Endothelial cell of umbilical vein (primary cell): ENCODE measurements at places on chromosomes 6 and 20.
A peak's percentile ranks its signal among the peaks of the same experiment; 100 is the strongest.

GRCh38 chr6:36752886-36753506 lies 55.4 kb downstream of the RAB44 start:
- peaks cover 52% of the 10 kb centered on the region for H3K4me1 ChIP-seq
- peak overlapping the region; percentile 25 for H3K27ac ChIP-seq
- DNase-seq, result no peak
- H3K27me3 ChIP-seq, result no peaks in the 10 kb centered on the region

DNA sequence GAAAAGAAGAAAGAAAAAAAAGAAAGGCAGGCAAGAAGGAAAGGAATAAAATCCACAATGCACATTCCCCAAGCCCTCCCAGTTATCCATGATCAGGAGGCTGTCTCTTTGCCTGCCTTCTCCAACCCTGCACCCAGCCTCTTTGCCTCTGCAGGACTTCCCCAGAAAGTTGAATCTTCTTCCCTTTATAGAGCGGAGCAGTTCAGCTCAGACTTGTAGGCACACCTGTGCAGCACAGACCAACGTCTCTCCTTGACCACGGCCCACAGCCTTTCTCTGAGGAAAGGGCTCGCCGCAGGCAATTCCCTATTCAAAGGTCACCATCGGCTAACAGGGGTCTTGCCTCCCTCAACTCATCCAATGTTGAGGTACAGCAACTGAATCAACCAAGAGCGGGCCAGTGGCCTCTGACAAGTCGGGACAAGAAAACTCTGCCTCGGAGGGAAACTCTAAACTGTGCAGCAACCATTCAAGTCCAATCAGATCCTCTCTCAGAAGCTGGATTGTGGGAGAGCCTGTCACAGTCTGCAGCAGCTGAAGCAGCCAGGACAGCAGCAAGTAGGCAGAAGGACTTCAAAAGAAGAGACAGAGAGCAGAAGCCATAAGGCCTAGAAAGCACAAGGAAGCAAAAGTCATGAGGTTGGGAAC lies 529.2 kb upstream of the JARID2 start:
- no peak overlapping the region for H3K4me3 ChIP-seq
- no peaks in the 10 kb centered on the region for H3K27me3 ChIP-seq
- no peak for DNase-seq
- H3K4me1 ChIP-seq, result no peaks in the 10 kb centered on the region
- no peak overlapping the region for H3K27ac ChIP-seq

GRCh38 chr6:32637219-32637880 lies at the start of gene HLA-DQA1:
Gene HLA-DQA1, plus strand, starts transcription at chr6:32637406. Its CDS starts 53 bp downstream, at chr6:32637459.
- DNase-seq, result no peak
- no peak within 1 kb of the TSS for H3K4me3 ChIP-seq
- no peaks in the 10 kb centered on the region for H3K36me3 ChIP-seq
- peaks cover 4% of the 10 kb centered on the region for H3K27me3 ChIP-seq
- H3K27ac ChIP-seq, result no peak within 1 kb of the TSS

GRCh38 chr6:46296586-46296985 lies 125.8 kb upstream of the ENPP5 start:
- DNase-seq, result no peak
- H3K4me1 ChIP-seq, result peaks cover 3% of the 10 kb centered on the region
- H3K27ac ChIP-seq, result no peak overlapping the region

DNA sequence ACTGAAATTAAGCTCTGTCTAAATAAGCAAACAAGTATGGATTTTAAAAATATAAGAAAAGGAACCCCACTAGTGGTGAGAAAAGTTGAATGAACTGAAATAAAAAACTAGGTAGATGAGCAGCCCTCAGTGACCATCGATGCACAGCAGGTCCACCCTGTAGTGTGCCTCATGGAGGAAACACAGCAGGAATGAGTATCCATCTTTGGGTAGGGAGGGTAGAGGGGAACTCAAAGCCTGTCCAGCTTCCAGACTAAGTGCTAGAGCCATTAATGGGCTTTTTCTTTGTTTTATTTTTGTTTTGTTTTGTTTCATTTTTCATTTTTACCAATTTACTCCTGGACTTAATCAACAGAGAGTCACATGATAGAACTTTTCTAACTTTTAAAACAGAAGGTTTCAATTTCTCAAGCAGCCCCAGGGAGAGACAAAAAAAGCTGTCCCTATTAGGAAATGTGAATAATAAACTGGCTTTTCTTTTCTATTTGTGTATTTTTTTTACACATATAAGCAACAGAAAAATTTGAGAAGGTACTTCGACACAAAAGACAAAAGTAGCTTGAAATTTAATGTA lies 700.6 kb downstream of the HACE1 start:
- no peaks in the 10 kb centered on the region for H3K36me3 ChIP-seq
- no peak overlapping the region for H3K4me3 ChIP-seq

DNA sequence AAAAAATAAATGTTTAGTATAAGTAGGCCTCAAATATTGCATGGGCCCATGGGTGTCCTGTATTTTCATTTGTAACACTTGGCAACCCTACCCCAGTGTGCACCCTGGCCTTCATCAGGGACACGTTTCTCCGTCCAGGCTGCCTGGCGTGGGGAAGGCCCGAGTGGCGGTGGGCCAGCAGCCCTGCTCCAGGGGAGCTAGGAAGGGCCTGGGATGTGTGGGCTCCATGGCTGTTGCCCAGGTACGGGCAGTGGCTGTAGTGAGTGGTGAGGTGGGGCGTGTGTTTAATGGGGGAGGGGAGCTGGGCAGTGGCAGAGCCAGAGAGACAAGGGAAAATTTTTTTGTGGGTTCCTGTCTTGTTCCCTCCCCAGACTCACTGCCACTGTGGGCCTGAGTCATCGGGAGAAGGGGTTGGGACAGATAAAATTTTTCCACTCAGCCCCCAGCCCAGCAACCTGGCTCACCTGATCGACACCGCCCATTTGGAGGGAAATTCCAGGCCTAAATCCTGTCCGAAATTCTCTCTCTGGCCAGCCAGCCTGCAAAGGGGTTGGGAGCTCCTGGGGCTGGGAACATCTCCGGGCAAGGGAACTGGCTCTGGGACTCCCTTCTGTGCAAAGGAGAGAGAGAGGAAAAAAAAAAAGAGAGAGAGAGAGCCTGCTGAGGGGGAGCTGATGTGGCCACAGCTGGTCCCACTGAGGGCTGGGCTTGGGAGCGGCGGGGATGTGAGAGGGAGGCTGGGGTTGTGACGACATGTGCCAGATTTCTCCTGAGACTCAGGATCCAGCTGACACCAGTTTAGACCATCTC lies 32.5 kb upstream of the VEGFA start:
- no peaks in the 10 kb centered on the region for H3K27me3 ChIP-seq
- H3K27ac ChIP-seq, result no peak overlapping the region
- peaks cover 2% of the 10 kb centered on the region for H3K4me1 ChIP-seq
- no peak overlapping the region for H3K4me3 ChIP-seq

GRCh38 chr20:37670351-37670791 lies 23.5 kb upstream of the CTNNBL1 start:
- H3K4me3 ChIP-seq, result no peak overlapping the region
- no peaks in the 10 kb centered on the region for H3K36me3 ChIP-seq
- no peak overlapping the region for H3K27ac ChIP-seq
- H3K4me1 ChIP-seq, result no peaks in the 10 kb centered on the region

GRCh38 chr6:88349511-88349910 lies 183.4 kb upstream of the CNR1 start:
- no peaks in the 10 kb centered on the region for H3K4me1 ChIP-seq
- H3K27ac ChIP-seq, result no peak overlapping the region
- no peaks in the 10 kb centered on the region for H3K36me3 ChIP-seq
- no peaks in the 10 kb centered on the region for H3K27me3 ChIP-seq
- no peak overlapping the region for H3K4me3 ChIP-seq

- H3K27me3 ChIP-seq, result no peaks in the 10 kb centered on the region
- no peak overlapping the region for H3K27ac ChIP-seq
- no peak overlapping the region for H3K4me3 ChIP-seq
- H3K36me3 ChIP-seq, result no peaks in the 10 kb centered on the region
- no peaks in the 10 kb centered on the region for H3K4me1 ChIP-seq
These were observed 86.9 kb downstream of the PLCG1 start for GRCh38 chr20:41224281-41224680.
